Activated CD4-positive, alpha-beta T cell treated with anti-CD3 and anti-CD28 coated beads for 4 hours (primary cell): ENCODE measurements at places on chromosomes 1 and 21.

DNA sequence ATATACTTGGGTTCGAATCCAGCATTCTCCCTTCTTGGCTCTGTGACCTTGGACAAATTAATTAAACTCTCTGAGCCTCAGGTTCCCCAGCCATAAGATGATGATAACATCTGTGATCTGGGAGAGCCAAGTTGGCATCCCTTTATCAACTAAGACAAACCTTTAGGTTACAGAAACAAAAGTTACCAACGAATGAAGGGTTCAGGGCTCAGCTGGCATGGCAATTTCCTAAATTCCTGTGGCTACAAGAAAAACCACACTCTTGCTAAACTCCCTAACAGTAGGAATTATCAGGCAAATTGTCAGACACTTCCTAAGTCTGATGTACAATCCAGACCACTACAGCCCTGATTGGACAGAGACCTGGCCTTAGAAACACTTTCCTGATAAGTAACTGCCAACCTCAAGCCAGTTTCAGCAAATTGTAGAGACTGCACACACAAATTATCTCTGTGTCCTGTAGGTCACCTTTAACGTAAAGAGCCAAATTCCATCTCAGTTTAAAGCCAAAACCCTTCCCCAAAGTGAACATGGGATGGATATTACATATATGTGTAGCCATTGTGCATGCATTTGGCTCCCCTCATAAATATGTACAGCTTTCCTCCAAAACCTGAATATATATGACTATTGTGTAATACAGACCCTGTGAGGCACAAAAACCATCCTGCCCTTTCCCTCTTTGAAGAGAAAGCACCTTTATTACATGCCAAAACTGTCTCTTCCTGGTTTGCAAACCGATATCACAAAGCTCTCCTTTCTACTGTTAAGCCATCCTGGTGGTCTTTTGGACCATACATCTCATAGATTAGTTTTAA, 39.5 kb upstream of the EDARADD start:
- DNase-seq, result no peak

- DNase-seq, result no peak
These were observed 31.6 kb downstream of the ZBTB8OS start for GRCh38 chr1:32618673-32619221.

DNA sequence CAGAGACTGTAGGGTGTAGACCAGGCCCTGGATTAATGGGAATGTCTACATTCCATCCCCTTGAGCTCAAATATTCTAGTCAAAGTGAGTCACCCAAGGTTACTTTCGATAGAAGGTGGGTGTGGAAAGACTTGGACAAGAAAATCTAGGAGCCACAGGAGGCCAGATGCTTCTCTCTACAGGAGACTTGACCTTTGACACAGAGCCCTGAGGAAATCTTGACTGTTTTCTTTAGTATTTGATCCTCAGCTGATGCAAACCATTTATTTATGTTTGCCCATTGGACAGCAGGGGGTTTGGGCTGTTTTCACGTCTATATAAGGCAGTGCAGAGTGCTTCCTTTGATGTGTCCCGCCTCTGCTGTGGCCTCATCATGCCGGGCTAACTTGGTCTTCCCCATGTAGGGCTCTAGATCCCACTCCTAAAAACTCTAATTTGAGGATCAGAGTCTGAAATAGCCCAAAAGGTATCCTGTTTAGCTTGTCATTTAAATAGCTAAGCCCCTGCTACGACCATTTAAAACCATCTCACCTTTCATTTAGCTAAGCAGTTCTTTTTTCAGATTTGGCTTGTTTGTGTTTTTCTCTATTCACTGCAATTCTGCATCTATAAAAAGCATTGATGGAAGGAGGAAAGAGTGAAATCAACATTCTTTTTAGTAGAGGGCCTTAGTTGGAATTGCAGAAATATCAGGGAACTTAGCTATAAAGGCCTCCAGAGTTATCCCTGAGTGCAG, 15.5 kb upstream of the MAP3K7CL start:
- DNase-seq, result no peak

DNA sequence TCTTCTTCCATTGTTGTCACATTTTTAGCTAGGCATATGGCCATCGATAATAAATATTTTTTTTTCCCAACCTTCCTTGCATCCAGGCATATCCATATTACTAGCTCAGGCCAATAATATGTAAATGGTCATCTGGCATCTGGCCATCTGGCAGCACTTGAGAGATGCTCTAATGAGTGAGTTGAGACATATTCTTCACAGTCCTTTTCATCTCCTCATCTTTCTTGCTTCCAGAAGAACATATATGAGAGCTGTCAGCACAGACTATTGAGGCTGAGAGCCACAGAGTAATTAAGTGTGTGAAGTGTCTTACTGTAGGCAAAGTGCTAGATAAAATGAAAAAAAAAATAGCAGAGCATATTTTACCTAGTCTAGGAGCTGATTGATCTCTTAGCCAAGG, 628.4 kb upstream of the TMPRSS15 start:
- DNase-seq, result no peak

DNA sequence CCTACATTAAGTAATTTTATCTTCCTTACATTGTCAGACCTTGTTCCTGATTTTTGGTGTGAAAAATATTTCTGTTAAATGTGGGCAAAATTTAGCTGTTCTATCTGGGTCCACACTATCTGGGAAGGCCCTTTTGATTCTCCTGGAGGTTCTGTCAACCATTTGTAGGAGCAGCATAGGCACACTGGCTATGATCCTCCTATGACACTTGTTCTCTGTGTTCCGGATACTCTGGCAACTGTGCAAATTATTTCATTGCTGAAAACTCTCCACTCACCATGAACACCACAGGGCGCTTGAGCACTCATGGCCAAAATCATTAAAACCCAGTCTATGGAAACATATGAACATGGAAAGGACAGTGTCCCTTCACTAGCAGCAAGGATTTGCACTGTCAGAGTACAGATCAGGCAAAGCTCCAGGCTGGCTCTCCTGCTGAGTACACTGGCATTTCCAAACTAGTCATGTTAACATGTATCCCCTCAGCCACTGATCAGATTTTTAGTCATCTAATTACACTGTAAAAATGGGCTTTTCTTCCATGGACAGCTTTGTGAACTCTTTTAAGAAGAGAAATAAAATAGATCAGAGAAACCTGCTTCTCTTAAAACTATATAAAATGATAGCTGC, 43.9 kb upstream of the SGIP1 start:
- DNase-seq, result no peak

DNA sequence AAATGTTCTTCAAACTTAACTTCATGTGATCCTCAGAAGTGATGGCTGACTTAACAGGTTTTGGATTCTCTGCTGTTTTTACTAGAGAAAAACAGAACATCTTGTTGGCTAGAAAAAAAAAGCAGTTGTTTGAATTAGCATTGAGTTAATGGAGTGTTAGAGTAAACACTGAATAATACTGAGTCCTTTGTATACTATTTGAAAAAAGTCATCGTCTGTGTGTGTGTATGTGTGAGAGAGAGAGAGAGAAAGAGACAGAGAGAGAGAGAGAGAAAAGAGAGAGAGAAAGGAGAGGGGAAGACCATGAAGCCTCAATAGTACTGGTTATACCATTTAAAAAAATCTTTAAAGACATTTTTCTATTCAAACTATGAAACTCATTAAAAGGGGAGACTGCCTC, 10.4 kb downstream of the ZNF697 start:
- DNase-seq, result no peak

GRCh38 chr1:36966242-36966641, 68.1 kb downstream of the GRIK3 start:
- DNase-seq, result no peak

DNA sequence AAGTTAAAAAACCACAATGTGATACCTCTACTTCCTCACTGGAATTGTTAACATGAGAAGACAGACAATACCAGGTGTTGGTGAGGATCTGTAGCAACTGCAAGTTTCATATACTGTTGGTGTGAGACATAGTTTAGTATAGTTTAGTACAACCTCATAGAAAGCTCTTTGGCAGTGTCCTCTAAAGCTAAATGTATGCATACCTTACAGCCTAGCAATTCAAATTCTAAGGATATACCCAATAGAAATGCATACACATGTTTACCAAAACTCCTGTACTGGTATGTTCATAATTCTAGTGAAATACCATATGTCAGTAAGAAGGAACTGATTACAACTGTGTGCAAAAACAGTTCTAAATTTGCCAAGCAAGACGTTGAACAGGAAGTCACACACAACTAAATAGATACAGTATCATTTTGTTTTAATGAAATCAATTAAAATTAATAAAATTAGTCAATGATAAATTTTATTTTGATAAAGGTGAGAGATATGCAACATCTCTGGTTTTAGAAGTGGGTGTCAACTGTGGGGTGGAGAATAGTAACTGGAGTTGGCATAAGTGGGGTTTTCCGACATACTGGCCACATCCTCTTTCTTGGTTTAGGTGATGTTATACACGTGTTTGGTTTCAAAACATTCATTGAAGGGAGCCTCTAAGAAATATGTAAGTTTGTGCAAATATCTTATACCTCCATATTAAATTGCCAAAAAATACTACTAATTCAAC, 450.7 kb downstream of the PTPRC start:
- DNase-seq, result peak; percentile 12

GRCh38 chr1:3895279-3895950, 4.7 kb downstream of the C1orf174 start:
- no peak for DNase-seq

DNA sequence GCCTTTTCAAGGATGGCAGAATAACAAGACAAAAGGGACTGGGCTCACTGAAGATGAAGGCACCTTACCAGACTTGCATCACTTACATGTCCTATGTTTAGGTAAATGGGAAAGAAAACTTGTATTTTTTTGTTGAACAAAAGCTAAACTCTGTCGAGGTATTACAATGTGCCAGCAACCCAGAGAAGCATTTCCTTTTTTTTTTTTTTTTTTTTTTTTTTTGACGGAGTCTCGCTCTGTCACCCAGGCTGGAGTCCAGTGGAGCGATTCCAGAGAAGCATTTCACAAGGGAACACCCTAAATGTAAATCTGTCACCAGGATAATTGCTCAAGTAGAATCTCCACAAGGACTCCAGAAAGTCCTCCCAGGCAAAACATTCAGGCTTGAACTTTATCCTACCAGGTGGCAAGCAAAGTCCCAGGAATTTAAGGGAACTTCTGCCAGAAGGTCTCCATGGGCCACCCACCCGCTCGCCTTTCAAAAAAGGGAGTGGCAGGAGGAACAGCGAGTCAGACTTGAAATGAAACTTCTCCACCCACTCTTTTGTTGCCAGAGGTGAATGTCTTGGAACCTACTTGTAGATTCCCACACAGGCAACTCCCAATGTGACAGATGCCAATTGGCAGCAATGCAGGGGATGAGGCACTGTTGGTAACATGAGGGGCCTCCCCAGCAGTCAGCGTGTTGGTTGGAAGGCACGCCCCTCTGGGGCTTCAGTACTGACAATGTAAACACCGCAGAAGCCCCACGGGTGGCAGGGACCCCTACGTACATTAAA, 125.0 kb downstream of the TIAM1 start:
- no peak for DNase-seq

DNA sequence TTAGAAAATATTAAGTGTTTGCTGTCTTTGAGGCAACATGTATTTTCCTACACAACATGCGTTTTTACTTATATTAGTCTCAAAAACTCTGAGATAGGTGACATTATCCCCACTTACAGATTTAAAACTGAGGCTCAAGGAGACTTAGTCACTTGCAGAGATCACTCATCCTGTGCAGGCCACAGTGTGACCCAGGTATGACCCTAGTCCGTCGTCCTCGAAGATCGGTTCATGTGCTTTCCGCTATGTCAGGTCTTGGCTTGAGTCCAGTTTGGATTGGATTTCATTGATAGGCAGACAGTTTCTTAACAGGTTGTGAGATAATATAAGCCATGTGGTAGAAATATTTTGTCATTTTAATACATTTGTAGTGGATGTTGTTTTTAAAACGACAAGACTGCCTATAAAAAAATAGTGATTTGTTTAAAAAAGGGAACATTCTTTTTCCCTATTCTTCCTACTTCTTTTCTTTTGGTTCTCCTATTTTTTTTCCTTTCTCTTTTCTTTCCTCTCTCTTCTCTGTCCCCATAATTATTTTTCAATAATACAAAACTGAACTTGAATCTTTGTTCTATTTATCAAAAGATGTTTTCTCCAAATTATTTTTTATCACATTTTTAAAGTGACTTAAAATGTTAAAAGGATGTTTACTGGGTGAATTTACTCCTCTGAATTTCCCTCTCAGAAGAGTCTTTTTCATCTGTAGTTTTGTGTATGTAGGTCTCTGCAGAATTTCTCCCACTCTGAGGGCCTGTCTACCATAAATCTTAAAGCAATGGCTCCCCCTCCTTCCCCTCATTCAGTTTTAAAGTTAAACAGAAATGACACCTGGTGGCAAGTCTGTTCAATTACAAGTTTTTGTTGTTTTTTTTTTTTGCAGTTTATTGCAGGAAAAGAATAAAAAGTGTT, 81.8 kb downstream of the PHTF1 start:
- peak; percentile 1 for DNase-seq

- DNase-seq, result no peak
These were observed 60.6 kb downstream of the NAV1 start for GRCh38 chr1:201599548-201599947.

GRCh38 chr1:203765029-203765837, at the start of gene LAX1:
LAX1 (plus strand) TSS chr1:203765183; CDS start chr1:203765566, 383 bp downstream.
- peak; percentile 81 for DNase-seq

GRCh38 chr1:202143011-202143767, 1.3 kb downstream of the ARL8A start:
- no peak for DNase-seq

- no peak for DNase-seq
These were observed 308.8 kb downstream of the BRINP3 start for GRCh38 chr1:190168893-190169280.

- no peak for DNase-seq
These were observed at the start of gene NMNAT2 for GRCh38 chr1:183417772-183418491. NMNAT2 (minus strand) TSS chr1:183418380; CDS start chr1:183418267, 113 bp downstream.

DNA sequence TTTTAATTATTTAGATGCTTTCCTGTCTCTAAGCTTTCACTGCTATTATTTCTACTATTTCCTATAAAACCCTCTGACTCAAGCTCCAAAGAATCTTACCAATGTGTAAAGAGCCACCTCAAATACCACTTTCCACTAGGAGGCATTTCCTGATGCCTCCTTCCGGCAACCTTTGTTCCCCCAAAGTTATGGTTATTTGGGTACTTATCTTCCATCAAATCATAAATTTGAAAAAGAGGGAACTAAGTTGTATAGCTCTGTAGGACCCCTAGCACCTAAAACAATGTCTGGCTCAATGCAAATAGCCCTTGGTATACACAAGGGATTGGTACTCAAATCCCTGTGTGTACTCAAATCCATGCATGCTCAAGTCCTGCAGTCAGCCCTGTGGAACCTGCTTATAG, 79.6 kb downstream of the NME7 start:
- DNase-seq, result no peak

DNA sequence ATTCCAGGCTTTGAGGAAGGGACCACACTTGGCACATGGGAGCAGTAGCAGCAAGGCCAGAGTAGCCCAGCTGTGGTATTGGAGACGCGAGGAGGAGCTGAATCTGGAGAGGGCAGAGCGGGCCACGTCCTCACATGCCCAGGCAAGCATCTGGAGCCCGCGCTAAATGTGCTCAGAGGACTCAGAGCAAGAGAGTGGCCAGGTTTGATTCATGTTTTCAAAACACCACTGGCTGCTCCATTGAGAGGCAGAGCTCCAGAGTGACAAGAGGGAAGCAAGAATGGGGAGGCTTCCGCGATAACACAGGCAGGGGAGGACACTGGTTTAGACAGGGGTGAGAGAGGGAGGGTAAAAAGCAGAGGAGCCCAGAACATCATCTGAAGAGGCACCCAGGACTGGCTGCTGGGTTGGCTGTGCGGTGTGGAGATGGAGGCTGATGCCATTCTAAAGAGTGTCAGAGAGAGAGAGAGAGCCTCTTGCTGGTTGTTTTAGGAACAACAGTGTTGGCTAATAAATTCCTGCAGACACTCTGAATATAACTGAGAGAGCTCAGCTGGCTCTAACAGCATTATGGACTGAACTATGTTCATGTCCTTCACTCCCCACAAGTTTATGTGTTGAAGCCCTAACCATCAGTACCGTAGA, 32.3 kb downstream of the RCAN1 start:
- DNase-seq, result no peak
